Lung (tissue), 17 donors: ENCODE measurements at places on chromosomes 7 and 10. TPM values are rescaled to one million over a fixed set of nuclear protein-coding genes. Genes with fewer than 3 reads are reported as not detected.

- H3K36me3 ChIP-seq, result no peaks in the 10 kb centered on the region
- no peak for DNase-seq
- H3K27me3 ChIP-seq, result no peaks in the 10 kb centered on the region
- peaks cover 6% of the 10 kb centered on the region for H3K4me1 ChIP-seq
- no peak overlapping the region for H3K4me3 ChIP-seq
These were observed 37.3 kb downstream of the MET start for GRCh38 chr7:116709336-116709735.

GRCh38 chr10:48700071-48700470, 15.4 kb downstream of the WDFY4 start:
- H3K4me1 ChIP-seq, result no peaks in the 10 kb centered on the region
- no peak for DNase-seq
- no peak overlapping the region for H3K4me3 ChIP-seq
- H3K27me3 ChIP-seq, result no peaks in the 10 kb centered on the region

GRCh38 chr7:139656387-139656786, 121.4 kb downstream of the HIPK2 start:
- H3K4me3 ChIP-seq, result no peak overlapping the region
- H3K36me3 ChIP-seq, result no peaks in the 10 kb centered on the region
- no peaks in the 10 kb centered on the region for H3K27me3 ChIP-seq
- H3K4me1 ChIP-seq, result peaks cover 7% of the 10 kb centered on the region
- no peak for DNase-seq

TSPAN15 gene
- total RNA-seq, result 63.0 TPM
